Stimulated activated CD8-positive, alpha-beta memory T cell treated with anti-CD3 and anti-CD28 coated beads, Interleukin-12 subunit alpha, Interleukin-12 subunit beta, amount 100 ng/mL, for 4 hours (primary cell): ENCODE measurements at places on chromosomes 1 and 21.

GRCh38 chr1:238409191-238409850 lies 518.6 kb upstream of the ZP4 start:
- no peak for DNase-seq

GRCh38 chr1:45008516-45008915 lies 2.6 kb downstream of the HECTD3 start:
- DNase-seq: no peak

GRCh38 chr1:166813508-166814223 lies 25.6 kb upstream of the POGK start:
- DNase-seq: no peak

- no peak for DNase-seq
Observed at GRCh38 chr1:110235834-110236682, 25.9 kb downstream of the KCNC4 start.

DNA sequence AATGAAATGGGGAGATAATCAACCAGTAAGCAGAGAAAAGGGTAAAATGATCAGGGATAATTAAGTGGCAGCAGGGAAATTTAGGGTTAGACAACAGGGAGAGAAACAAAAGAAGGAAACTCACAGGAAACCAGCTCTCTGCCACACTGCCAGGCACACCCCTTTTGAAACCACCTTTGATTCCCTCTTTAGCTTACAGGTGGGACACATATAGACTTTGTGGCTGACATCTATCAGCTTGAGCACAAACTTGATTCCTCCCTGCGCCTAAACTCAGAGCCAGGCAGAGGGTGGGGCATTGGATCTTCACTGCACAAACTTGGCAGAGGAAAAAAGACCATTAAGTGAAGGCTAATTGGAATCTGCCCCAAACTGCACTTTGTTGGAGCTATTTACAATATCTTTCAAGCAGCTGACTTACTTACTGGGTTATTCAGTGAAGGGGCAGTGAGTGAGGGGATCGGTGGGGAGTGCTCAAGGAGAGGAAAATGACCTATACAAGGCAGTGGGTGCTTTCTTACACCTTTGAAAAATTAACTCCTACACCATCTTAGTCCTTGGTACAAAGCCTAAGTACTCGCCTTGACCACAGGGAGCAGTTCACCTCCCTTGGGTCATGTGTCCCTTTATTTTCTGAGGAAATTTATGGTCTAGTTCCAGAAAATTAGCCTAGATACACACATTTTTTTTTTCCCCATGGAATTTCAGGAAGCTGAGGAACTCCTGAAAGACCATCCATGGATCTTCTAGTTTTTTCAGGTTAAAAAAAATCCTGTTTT lies 60.2 kb downstream of the PBX1 start:
- no peak for DNase-seq

DNA sequence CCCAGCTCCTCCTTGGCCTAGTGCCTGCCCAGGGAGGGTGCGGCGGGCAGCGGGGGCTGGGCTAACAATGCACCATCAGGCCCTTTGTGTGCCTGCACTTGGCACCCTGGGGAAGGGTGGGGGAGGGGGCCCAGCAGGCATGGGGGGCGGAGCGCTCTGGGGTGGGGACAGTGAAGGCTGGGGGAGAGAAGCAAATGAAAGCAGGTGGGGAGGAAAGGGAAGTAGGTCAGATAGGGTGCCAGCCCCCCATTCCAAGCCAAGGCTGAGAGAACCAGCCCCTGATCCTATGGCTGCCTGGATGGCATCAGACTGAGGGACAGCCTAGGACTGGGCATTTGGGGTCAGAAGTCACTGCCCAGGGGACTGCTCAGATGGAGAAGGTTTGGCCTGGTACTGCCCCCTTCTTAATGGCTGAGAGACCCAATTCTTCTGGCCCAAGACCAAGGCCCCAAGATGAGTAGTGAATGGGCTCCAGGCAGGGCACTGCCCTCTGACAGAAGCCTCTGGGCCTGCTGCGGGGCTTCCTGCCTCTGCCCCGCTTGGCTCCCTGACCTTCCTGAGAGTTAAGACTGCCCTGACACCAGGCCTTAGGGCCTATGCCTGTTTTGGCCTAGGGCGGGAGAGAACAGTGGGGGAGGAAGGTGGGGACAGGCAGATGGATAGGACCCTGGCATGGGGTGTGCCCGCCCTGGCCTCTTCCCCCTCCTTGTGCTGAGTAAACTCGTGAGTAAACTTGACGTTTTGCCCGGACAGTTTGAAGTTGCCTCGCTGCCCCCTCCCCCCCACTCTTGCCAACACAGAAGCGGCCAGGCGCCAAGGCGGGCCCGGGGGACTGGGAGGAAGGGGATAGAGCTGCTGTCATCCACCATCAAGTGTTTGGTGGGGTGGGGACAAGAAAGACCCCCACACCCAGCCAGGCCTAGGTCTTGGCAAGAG lies 2.7 kb downstream of the ZBTB7B start:
- no peak for DNase-seq

- no peak for DNase-seq
Observed at GRCh38 chr1:51216631-51217030, 19.4 kb upstream of the RNF11 start.

- no peak for DNase-seq
Observed at GRCh38 chr21:44940116-44940631, 345 bp downstream of the SLX9 start.

DNA sequence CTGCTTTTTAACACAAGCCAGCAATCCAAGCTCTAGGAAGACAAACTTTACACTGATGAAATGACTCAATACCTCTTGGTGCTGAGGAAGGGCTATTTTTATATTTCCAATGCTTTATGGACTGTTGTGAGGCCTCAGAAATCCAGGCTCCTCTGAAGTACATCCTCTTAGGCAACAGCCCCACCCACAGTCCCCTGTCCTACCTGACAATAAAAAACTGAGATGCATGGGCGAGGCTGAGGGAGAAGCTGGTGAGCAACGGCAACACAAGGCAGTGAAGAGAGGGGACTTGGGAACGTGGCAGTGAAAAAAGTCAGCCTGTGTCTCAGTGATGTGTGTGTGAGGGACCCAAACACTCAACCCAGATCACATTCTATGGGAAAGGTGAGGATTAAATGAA lies 10.1 kb upstream of the CPT2 start:
- no peak for DNase-seq

DNA sequence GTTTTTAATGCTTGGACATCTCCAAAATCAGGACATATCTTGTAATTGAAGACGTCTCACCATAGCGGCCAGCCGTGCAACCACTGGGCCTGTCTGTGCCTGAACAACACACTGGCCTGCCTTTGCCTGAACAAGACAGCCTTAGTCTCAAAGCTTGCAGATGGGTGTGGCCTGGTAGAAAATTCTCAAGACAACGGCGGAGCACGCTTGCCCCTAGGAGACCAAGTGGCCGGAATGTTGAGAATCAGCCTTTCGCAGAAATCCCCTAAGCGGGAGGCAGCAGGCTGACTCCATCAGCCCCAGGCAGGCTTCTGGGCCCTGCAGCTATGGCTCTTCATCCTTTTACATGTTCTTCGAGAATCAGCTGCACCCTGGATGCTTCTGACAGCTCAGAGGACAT lies 98.0 kb upstream of the C1orf174 start:
- no peak for DNase-seq

- no peak for DNase-seq
Observed at GRCh38 chr1:117401761-117402160, 34.5 kb downstream of the MAN1A2 start.

DNA sequence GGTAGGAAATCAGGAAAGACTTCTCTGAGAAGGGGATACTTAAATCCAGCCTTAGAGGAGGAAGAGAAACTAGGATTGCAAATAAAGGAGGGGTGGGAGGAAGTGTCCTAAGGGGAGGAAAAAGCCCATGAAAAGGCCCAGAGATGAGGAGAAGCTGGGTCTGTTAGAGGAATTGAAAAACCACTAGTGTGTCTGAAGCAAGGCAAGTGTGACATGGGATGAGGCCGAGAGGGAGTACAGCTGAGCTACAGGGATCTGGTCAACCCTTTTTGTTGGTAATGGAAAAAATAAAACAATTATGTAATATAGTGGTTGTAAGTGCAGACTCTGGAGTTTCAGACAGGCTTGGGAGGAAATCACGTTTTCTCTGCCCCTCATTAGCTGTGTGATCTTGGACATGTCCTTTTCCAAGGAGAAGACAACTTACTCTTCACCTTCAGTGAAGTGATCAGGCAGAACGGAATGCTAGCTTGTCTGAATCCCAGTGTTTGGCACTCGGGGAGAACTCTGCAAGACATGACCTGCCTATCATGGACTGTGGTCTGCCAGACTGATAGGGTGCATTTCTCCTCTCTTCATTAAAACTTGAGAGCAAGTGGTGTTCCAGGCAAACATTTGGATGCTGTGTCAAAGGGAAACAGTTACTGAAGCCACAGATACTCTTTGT lies 7.4 kb upstream of the S100A10 start:
- DNase-seq: no peak

DNA sequence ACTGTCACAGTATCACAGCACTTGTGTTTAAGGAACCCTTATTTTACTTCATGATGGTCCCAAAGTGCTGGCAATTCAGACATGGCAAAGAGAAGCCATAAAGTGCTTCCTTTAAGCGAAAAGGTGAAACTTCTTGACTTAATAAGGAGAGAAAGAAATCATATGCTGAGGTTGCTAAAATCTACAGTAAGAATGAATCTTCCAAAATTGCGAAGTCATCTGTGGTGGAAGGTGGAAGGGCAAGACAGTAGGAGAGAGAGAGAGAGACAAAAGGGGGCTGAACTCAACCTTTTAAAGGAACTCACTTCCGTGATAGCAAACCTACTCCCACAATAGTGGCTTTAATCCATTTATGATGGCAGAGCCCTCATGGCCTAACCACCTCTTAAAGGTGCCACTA lies 19.3 kb upstream of the AADACL3 start:
- no peak for DNase-seq
